Activated naive CD4-positive, alpha-beta T cell treated with anti-CD3 and anti-CD28 coated beads, Interleukin-2, amount 50 U/mL, for 16 hours (primary cell): ENCODE measurements at places on chromosomes 13 and 19.

DNA sequence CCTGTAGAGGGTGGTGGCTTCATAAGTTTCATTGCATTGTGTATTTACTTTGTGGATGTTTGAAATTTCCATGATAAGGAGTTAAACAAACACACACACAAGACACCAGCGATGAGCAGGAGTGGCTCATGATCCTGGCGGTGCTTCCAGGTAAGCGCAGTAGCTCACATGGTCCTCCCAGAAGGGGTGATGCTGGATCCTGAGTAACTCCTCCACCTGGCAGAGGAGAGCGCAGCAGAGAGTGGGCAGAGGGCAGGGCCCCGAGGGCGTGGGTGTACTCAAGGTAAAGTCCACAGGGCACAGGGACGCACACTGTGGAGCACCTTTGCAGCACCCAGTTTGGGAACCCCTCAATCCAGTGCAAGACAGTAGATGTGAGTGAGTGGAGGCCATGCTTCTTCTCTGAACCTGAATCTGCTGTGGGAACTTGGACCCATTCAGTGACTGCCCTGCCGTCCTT lies 54.0 kb downstream of the RFX2 start:
- no peak for DNase-seq

- no peak for DNase-seq
These were observed 8.7 kb downstream of the SHKBP1 start for GRCh38 chr19:40585241-40585981.

- no peak for DNase-seq
These were observed 1872.9 kb upstream of the PCDH20 start for GRCh38 chr13:63288576-63288975.

GRCh38 chr13:69474011-69474685 lies 633.5 kb upstream of the ATXN8OS start:
- DNase-seq = no peak

DNA sequence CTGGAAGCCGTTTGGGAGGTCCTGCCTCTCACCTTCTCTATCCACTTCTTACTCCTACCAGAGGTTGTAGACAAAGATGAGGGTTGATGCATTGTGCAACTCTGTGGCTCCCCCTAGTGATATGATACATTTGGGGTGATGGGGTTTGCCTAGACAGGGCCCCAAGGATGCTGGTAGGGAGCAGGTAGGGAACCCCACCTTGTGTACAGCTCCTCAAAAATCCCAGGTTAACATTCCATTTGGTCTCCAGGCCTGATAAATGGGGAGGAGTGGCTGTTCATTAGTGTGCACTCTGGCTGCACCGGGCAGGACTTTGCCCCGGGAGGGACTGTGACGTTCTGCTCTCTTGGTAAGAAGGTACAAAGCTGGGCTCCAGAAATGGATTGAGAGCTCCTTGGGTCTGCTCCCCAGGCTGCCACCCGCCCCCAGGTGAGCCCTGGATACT lies 19.2 kb downstream of the SIGLEC8 start:
- no peak for DNase-seq

GRCh38 chr19:28633319-28634018 lies 579.5 kb downstream of the UQCRFS1 start:
- peak; percentile 36 for DNase-seq

- no peak for DNase-seq
These were observed 3.7 kb downstream of the GATAD2A start for GRCh38 chr19:19409205-19409604.

- DNase-seq = no peak
These were observed 11.7 kb upstream of the FAM216B start for GRCh38 chr13:42769650-42770049.

DNA sequence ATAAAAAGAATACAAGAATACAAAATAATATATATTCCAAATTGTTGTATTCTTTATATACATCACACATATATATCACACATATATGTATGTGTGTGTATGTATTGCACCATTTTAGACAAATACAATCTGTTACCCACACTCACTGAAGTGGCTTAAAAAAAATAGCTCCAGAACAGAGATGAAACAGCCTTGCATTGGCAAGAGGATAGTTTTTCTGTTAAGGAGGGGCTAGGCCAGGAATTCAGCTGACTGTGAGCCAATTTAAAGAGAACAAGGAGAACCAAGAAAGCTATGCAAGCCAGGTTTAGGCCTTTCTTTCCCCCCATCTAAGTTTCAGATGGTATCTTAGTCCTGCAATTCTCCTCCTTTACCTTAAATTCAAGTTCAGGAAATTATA lies 257.5 kb downstream of the MZT1 start:
- no peak for DNase-seq

DNA sequence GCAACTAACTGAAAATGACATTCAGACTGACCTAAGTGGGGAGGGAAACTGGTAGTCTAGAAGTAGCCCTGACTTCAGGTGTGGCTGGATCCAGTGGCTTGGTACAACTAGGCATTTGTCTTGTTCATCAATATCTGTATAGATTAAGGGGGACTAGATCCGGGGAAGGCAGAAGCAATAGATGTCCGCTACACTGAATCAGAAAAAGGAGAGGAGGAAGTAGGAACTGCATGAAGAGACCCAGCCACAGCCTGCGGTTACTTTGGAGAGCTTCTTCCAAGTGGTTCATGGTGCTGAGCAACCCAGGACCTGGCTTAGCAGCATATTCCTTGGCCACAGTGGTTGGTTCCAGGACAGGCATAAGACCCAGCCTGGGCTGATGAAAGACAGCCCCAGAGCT lies 9.9 kb upstream of the PRODH2 start:
- DNase-seq = no peak

GRCh38 chr19:34559045-34559444 lies 77.5 kb downstream of the WTIP start:
- no peak for DNase-seq

DNA sequence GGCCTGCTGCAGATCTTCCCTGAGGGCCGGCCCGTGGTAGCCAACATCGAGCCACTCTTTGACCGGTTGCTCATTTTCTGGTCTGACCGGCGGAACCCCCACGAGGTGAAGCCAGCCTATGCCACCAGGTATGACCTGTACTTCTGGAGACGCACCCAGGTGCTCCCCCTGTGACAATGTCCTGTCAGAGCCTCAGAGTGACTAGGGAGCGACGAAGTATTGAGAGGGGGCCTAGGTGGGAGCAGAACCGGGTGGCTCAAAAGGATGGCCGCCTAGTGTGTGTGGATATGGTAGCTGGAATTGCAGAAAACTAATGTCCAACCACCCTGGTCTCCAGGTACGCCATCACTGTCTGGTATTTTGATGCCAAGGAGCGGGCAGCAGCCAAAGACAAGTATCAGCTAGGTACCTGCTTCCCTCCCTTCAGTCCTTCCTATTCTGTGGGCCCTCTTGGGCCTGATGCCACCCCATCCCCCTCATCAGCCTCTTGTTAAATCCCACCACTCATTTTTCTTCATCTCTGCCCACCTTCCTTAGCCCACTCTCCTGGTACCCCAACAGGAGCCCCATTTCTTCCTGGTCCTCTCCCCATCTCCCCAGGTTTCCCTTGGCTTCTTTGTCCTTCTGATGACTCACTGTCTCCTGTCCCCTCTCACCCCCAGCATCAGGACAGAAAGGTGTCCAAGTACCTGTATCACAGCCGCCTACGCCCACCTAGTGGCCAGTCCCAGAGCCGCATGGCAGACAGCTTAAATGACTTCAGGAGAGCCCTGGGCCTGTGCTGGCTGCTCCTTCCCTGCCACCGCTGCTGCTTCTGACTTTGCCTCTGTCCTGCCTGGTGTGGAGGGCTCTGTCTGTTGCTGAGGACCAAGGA lies 8.4 kb downstream of the EGLN2 start:
- no peak for DNase-seq

DNA sequence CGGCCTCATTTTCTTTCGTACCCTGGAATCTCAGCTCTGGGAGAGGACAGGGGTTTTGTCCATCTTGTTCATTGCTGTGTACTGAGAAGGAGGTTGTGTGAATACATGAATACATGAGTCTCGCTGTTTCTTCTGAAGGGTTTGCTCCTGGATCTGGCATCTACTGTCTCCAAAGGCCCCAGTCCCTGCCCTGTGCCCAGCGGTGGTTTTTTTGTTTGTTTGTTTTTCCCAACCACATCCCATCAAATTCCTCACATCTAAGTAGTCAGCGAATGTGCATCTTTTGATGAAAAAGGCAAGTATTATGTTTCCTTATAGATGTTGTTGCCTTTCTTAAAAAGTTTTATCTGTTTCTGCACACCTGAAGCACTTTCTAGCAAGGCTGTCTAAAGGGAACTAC lies 12.5 kb downstream of the DCAF15 start:
- DNase-seq = no peak

DNA sequence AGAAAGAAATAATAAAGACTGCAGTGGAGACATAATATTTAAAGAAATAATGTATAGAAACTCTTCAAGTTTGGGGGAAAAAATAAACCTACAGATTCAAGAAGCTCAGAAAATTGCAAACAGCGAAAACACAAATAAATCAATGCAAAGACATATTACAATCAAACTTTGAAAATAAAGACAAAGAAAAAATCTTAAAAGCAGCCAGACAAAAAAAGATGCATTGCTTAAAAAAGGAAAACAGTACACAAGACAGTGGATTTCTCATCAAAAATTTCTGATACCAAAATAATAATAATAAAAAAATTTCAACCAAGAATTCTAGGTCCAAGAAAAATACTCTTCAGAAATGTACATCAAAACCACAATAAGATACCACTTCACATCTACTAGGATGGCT lies 681.0 kb downstream of the UQCRFS1 start:
- DNase-seq = no peak

GRCh38 chr13:91076830-91077229 lies 270.7 kb upstream of the MIR17HG start:
- no peak for DNase-seq

GRCh38 chr13:44693156-44693764 lies 117.1 kb upstream of the TSC22D1 start:
- DNase-seq = no peak

GRCh38 chr13:21537105-21537504 lies 66.9 kb downstream of the MICU2 start:
- no peak for DNase-seq

- DNase-seq = no peak
These were observed 1.9 kb downstream of the HNRNPA1L2 start for GRCh38 chr13:52644108-52644507.

GRCh38 chr13:54841682-54842081 lies 1813.1 kb downstream of the OLFM4 start:
- DNase-seq = no peak

- no peak for DNase-seq
These were observed 18.3 kb upstream of the KCTD12 start for GRCh38 chr13:76904507-76904906.

- DNase-seq = peak; percentile 0
These were observed 6.6 kb upstream of the VSTM2B start for GRCh38 chr19:29519146-29519545.

DNA sequence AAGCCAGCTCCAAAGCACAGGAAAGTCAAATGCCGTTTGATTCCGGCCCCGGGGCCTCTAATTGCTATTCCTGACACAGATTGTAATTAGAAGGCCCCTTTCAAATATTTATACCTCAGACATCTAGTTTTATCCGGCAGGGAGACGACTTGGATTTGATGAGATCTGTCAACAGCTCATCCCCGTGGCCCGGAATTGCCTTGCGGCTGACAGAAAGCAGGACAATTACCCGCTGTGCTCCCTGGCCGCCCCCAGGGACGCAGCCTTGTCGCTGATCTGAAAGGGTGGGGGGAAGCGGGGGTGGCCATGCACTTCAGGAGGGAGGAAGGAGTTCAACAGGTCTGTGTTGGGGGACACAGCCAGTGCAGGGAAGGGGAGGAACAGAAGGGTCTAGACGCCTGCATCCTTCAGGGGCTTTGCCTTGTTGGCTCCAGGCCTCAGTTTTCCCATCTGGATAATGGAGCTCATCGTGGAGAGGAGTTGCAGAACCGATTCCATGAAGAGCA lies 1.8 kb upstream of the SHD start:
- no peak for DNase-seq

DNA sequence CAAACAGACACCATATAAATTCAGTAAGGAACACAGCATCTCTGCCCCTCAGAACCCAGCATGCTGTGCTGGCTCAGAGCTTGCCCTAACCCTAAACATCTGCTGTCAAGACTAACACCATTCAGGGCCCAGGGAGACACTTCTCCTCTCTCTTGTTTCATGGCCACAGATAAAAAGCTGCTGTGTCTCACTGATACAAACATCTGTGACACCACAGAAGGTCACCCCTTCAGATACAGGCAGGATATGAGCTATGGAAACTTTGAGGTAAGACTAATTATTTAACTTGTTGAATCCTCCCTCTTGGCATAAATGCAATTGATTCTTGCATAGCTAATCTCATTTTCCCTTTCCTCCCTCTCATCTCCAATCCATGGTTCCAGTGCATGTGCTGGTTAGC lies 61.6 kb upstream of the GPR12 start:
- no peak for DNase-seq

DNA sequence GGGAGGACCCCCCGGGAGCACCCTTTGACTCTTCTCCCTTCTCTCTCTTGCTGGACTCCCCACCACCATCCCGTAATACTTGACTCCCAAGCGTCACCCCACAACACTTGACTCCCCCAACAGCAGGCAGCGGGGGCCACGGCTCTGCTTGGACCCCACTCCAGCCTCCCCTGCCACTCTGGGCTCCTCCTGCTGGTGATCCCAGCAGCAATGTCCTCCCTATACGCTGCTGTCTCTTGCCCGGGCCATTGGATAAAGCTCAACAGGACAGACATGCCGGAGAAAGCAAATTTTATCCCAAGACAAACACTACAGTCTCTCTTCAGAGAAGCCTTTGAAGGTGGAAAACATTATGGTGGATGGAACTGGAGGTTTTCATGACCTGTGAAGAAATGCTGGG lies 20.4 kb upstream of the AMER2 start:
- DNase-seq = no peak

DNA sequence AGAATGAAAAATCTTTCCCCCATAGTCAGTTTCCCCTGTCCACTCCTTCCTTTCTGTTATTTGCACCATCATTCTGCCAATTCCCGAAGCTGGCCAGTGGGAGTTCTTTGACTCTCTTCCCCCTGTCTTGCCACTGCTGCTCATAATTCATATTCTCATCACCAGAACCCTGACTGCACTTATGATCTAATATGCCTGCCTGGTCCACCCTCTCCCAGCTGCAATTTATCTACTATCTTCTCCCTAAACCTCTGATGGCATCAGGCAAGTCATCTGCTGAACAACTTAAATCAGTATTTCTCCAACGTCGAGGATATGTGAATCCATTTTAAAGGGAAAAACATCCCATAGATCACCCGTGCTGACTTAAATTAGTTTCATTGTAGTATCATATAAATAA lies 458.0 kb upstream of the GPC6 start:
- DNase-seq = no peak
